ENCODE measurements at places on chromosomes 12 and 14.
A peak's percentile ranks its signal among the peaks of the same experiment; 100 is the strongest.

GRCh38 chr12:110794623-110795280 is 52.0 kb upstream of the CCDC63 start:
- DNase-seq = no peak

DNA sequence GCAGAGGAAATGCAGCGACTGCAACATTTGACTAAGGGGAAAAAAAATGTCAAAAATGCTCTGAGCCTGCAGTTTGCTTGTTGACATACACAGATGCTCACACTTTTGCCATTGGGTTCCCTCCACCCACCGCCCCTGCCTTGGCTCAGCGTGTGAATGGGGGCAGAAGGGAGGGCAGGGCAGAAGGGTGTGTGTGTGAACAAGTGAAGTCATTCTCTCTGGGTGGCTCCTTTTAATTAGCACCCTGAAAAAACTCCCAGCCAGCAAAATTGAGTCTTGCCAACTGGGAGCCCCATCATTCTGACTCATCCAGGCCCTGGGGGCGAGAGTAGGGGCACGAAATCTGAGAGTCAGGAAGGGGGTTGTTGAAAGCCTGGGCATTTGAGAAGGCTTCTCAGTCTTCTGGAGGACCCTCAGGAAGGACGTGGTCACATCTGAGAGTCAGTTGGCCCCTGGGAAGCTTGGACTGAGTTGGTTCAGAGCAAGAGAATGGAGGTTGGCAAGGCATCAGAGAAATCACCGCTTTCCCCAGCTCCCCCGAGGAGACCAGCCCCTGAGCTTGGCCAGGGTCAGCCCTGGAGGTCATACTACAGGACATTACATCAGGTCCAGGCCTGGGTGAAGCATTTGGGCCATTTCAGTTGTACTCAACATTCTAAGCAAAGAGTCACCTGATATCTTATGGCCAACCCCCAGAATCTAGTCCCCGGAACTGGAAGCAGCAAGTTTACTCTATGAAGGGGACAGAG is 22.7 kb upstream of the KRT78 start:
- peak; percentile 63 for DNase-seq

DNA sequence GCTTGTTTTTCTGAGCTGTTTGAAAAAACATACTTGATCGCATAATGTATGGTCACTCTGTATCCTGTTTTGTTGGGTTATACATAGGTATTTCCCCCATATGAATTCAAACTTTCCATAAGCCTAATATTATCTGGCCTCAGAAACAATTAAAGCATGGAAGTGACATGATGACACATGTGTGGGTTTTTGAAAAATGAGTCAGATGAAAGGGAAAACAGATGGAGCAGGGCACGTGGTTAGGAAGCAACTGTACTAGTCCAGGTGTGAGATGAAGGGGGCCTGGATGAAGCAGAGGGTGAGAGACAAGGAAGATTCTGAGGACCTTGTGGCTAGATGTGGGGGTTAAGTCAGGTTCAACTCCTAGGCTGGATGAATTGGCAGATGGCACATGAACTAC is 92.7 kb upstream of the DNM1L start:
- peak; percentile 70 for DNase-seq

- DNase-seq = no peak
These were observed 160.2 kb downstream of the PPM1H start for GRCh38 chr12:62774794-62775193.

GRCh38 chr14:74401504-74402241 is 24.3 kb downstream of the SYNDIG1L start:
- no peak for DNase-seq

- DNase-seq = peak; percentile 45
These were observed 6.8 kb downstream of the CCDC198 start for GRCh38 chr14:57486767-57487379.

DNA sequence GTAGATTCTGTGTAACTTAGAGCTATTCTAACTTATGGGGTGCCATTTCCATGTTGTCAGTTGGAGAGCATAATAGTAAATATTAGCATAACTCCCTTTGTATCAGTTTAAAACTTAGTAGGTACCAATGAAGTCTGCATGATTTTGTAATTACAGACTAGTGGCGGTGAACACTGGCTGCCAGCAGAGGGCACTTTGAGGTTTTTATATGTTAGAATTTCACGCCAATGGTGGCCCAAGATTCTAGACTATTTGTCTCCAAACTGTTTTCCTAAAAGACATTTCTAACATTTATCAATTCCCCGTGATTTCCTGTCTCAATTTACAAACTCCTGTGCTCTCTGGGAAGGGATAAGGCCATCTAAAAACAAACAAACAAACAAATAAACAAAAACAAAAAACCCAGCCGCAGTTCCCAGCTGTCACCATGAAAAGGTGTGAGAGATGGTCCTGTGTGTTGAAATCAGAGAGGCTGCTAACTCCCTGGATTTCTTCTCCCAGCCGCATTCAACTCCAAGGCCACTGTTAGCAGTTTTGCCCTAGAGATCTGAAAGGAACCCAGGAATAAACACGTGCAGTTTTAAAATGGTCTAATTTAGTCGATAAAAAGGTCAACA is 57.6 kb downstream of the BRMS1L start:
- peak; percentile 36 for DNase-seq

DNA sequence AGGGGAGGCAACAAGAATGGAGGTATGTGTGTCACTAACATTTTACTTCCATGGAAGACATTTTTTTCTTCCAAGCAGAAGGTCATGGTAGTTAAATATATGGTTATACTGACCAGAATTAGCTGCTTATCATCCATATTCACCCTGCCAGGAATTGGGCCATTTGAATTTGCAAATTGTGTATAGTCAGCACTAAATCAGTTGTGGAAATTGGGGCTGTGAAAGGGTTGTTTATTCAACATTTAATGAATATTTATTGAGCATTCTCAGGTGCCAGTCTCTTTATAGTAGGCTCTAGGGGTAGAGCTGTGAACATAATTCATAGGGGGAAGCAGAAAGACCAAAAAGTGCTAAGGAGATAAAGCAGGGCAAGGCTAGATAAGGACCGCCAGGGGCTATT is 38.0 kb downstream of the METAP2 start:
- no peak for DNase-seq

DNA sequence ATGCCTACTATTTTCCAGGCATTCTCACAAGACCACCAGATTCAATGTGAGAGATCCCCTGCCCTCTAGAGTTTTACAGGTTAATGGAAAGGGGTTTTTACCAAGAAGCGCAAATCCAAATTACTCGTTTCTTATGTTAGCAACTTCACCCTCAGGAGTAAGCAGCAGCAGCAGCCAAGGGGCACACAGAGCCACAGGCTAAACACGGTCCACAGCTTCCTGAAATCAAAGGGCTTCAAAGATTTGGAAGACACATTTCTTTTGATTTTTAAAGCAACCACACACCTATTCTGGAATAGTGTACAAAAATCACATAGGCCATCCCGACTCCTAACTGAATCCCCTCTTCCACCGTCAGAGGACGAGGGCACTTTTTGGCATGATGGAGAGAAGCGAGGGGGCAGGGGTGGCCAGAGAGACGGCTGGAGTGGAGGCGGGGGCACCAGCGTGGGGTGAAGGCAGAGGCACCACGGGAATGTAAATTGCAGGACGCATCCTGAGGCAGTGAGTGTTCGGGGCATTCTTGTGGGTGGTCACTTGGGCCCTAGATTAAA is 107.0 kb downstream of the ARF6 start:
- DNase-seq = no peak

GRCh38 chr12:14833336-14833735 is 10.0 kb downstream of the ART4 start:
- no peak for DNase-seq

GRCh38 chr12:2890001-2890387 is 697 bp upstream of the TULP3 start:
- DNase-seq = no peak

GRCh38 chr12:13326076-13326475 is 129.6 kb downstream of the EMP1 start:
- no peak for DNase-seq

Data from iris pigment epithelial cell (primary cell).